Fibroblast of skin of right biceps (primary cell): ENCODE measurements at places on chromosomes 16 and 17.

DNA sequence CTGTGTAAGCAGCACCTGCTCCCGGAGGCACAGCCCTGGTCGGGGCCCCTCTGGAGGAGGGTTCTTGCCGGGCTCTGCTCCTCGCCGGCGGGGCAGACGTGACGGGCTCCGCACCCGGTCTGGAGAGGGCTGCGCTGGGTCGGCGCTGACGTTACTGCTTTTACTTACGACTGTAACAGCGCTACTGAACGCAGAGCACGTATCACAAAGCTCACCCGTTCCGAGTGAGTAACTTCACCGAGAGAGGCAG lies 1.3 kb upstream of the RAB40C start:
- DNase-seq = peak; percentile 58

DNA sequence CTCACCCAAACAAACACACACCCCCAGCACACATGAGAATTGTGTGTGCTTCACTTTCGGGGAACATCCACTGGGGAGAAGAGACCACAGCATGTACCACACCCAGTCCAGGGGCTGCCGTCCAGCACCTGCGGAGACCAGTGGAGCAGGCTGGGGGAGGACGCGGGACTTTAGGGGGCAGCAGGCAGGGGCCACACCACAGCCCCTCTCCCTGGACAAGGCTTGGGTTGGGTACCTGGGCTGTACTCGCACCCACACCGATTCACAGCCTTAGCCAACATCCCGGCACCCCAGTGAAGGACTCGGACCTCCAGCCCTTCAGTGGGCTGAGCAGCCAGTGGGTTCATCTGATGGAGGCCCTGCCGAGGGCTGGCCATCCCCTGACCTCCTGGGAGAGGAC lies 63.3 kb downstream of the RBFOX3 start:
- no peak for DNase-seq

DNA sequence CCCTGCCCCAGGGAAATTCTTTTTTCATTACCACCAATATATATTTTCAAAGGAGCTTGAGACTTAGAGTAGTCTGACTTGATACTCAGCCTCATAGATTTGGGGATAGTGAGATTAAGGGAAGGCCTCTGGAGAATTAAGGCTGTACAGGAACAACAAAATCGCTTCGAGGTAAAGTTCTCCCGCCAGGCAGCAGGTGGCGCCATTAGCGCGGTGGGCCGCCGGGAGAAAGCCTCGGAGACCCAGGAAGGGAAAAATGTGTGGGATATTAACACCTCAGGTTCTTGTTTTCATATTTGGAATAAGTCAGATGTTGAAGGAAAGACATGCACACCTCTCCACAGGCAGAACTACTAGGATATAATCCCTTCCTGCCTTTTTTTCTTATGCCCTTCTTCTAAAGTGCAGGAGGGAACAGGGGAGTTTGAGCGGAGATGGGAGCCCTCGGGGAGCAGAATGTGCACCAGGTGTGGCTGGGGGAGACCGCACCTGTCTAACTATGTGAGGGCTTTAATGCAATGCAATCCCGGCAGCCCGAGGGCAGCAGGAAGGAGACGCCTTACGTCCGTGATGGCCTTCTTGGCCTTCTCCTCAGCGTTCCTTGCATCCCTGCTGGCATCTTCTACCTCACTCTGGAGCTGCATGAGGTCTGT lies 25.9 kb downstream of the MYH3 start:
- peak; percentile 23 for DNase-seq

GRCh38 chr16:27193300-27193990 lies 9.9 kb upstream of the KDM8 start:
- DNase-seq = no peak

- no peak for DNase-seq
Observed at GRCh38 chr17:79322211-79323123, 247.8 kb downstream of the ENGASE start.

- no peak for DNase-seq
Observed at GRCh38 chr16:30998852-30999761, 11.3 kb downstream of the STX1B start.

- DNase-seq = peak; percentile 45
Observed at GRCh38 chr16:29775742-29776408, 2.2 kb upstream of the ZG16 start.

DNA sequence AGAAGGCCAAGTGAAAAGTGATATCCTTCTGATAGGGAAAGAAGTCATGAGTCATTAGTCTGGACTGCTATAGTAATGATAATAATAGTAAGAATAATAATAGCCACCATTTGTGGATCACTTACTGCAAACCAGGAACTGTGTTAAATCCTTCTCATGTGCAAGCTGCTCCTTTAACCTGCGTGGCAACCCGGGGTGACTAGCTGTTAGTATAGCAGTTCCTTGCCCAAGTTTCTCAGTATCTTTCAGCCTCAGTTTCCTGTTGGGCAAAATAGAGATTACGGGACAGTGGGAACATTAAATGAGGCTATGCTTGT lies 129.5 kb downstream of the CDH13 start:
- peak; percentile 71 for DNase-seq
